Amygdala (tissue), 56 donors: ENCODE measurements at places on chromosomes 16 and 17.

DNA sequence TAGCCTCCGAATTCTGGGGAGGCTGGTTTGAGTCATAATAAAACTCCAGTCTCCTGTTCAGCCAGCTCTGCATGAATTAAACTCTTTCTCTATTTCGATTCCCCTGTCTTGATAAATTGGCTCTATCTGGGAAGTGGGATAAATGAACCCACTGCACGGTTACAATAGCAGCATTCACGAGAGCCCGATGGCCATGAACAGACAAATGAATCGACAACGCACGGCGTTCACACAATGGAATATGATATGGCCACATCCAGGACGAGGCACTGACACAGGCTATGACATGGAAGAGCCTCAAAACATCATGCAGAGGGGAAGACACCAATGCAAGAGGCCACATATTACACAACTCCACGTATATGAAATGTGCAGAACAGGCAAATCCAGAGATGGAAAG, 5.6 kb upstream of the CARD14 start:
- DNase-seq = no peak

DNA sequence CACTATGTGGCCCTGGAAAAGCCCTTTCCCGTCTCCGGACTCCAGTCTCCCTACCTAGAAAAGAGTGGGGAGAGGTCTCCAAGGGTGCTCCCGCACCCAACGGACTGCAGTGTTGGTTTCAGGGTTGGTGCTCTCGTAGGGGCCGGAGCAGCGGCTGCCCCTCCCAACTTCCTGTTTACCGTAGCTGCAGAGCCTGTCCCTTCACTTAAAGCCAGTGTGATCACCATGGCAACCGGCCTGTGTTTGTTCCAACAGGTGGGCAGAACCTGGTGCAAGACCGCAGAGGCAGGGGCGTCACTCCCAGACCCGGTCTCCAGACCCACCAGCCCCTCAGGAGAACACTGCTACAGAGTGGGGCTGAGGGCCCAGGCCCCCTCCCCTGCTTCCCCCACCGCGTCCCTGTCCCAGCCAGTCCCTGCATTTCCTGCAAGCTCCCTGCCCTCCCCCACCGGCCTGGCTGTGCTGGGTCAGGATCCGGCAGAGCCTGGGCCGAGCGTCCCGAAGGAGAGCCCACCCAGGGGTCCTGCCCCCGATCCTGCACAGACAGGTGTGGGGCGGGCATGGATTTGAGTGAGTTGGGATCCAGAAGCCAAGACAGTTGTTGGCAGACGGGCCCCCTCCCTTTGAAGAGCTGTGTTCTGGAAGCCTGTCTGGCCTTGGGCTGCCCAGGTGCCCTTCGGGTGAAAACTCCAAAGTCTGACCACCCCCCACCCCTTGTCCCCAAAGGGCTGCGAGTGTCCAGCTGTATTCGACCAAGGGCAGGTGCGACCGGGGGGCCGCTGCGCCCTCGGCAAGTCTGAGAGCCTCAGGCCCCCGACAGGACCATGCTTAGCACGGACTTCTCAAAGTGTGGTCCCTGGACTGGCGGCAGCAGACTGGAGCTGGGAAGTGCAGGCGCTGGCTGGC, 1.5 kb upstream of the BAIAP3 start:
- no peak for DNase-seq

DNA sequence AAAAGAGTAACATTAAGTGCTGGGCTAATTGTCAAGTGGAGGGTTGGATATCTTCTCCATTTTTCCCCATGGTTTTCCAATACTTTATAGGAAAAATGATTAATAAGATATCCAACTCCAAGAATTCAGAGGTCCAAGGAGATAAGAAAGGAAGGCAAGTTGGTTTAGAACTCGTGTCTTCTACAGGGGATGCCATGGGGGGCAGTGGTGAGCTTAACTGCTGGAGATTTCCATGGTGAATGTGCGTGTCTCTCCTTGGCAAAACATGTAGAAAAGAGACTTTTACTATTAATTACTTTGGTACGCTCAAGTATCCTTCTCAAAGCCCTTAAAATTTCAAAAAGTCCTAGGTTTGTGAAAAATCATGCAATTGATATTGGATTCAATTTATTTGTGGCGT, 982.9 kb upstream of the RBFOX1 start:
- no peak for DNase-seq

DNA sequence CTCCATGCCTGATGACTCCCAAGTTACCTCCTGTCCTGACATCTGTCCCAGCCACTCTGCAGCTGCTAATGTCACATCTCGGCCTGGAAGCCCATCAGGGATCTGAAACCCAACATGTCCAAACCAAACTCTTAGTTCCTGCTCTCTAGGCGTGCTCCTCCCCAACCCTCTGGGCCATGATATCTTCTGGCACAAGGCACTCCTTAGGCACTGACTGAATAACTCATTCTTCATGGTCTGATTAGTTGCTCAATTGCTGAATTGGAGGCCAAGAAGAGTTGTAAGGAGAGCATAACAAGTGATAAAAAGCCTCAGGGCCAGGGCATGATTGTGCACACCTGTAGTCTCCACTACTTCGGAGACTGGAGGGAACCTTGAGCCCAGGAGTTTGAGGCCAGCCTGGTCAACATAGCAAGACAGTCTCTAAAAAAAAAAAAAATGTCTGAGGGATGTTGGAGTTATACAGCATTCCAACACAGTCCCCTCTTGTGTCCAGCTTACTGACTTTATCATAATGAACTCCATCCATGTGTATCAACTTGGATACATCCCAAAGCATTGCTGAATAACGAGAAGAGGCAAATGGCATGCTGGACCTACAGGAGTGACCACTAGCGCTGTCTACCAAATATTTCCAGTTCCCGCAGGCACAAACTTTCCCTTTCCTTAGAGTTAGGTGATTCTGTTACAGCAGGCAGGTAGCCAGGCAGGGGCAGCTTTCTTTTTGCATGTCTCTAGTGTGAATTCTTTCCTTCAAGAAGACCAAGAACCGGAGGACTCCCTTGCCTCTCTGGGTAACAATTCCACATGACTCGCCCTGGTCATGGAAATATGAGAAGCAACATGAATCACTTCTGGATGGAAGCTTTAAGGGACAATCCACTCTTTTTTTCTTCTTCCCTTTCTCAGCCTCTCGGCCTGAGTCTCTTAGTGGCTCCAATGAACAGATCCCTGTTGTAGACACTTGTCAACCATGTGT, 18.1 kb upstream of the SHCBP1 start:
- DNase-seq = no peak

DNA sequence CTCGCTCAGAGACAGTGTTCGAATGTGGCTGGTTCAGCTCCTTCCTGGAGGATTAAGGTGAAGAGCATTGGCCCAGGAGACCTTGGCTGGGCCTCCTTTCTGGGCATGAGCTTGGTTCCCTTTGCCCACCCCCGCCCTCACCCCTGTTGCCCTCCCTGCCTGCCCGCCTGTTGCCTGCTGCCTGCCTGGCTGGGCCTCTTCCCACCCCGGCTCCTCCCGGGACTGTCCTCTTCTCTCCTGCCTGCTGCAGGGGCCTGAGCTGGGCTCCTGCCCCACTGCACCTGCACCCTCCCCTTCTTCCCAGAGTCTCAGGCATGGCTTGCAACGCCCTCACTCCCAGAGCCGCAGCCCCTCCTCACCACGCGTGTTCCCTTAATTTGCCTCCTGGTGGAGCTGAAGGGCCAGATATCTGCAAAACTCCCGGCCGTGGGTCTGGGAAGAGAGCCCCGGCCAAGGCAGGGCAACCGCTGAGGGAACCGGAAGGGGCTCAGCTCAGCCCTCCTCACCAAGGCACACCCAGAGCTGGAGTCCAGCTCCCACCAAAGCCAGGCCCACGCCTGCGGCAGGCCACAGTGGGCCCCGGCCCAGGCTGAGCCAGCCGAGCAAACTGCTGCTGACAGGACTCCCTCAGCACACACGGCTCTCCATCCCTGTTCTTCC, 31.2 kb downstream of the MNT start:
- DNase-seq = no peak

- no peak for DNase-seq
Measured at GRCh38 chr17:38330941-38331411, 12.8 kb downstream of the GPR179 start.

DNA sequence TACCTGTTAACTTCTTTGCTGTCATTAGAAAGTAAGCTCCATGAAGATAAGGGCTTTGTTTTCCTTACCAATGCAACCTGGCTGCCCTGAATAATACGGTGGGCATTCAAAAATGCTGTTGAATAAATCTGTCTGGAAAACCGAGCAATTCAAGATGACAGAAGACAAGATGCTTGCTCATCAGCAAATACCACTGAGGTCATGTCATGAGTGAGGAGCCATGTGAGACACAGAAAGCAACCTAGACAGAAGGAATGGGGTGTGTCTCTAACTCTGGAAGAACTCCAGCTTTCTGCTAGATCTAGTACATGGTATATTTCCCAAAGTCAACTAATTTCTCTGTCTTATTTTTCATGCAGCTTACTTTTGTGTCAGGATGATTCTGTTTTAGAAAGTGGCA, 64.2 kb downstream of the STH start:
- no peak for DNase-seq

DNA sequence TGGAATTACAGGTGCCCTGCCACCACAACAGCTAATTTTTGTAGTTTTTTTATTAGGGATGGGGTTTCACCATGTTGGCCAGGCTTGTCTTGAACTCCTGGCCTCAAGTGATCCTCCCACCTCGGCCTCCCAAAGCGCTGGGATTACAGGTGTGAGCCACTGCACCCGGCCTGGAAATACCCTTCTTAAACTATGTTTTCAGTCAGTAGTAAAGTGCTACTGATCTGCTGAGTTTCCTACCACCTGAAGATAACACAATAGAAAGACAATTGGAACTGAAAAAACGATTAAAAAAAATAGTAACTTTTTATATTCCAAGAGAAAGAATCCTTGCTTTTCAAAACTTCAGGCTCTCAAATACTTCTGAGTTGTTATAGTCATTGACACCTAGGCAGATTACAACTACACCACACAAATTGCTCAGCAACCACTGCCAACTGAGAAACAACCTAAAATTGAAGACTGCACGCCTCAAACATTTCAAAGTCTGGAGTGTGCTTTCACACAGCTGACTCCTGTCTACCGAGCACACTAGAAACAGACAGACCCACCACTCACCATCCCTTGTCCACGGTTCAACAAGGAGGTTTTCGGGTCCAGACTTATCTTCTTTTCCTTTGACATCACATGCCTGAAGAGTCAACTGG, 40.9 kb downstream of the ZZEF1 start:
- no peak for DNase-seq

DNA sequence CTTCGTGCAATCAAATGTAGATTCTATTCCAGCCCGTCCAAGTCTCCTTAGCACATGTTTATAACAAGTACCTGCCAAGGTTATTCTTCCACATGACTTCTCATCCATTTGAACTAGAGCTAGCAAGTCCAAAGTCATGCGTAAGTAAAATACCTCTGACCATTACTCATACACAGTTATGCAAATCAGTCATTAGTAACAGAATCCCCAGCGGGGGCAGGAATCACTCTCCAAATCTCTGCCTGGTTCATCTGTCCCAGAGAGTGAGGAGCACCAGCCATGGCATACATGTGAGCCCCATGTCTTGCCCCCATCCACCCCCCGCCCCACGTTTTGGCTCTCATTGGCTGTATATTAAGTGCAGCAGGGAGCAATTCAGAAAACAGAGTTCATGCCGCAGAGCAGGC, 27.7 kb downstream of the SRL start:
- no peak for DNase-seq

DNA sequence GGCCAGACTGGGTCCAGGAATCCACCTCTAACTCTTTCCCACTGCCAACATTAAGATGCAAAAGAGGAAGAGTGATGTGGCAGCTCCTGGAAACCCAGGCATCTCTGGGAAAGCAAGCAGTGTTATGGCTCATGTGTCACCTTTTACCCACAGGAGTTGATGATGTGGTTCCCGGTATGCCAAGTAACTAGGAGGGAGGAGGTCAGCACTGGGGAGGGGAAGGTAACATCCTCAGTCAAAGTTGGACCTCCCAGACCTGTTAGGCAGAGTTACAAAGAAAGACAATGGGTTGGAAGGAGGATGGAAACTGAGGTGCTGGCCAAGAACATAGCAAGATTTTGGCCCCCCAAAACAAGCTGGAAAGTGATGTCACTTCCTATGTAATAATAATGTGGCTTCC, 11.4 kb downstream of the KRABD2 start:
- no peak for DNase-seq

DNA sequence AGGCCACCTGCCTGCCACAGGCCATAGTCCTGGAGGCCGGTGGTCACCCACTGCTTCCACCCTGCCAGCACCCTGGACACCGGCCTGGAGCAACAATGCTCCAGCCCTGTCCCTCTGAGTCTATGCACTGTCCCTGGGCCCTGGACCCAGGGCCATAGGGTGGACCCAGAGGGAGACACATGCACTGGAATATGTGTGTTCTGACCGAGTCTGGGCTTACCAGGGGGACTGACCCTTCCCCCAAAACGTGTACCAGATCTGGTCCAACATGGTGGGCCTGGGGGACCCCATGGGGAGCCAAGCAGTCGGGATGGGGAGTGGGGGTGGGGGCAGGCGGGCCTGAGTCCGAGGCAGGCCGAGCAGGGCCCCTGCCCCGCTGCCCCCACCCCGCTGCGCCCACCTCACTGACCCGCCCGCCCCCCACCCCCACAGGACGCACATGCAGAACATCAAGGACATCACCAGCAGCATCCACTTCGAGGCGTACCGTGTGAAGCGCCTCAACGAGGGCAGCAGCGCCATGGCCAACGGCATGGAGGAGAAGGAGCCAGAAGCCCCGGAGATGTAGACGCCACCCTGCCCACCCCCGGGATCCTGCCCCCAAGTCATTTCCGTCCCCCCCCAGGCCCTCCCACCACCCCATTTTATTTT, 357.4 kb downstream of the SEC14L1 start:
- DNase-seq = no peak

GRCh38 chr16:6131526-6132050, 1034.0 kb upstream of the EEF2KMT start:
- DNase-seq = no peak

GRCh38 chr16:19853742-19854542, 30.7 kb downstream of the GPRC5B start:
- DNase-seq = no peak

DNA sequence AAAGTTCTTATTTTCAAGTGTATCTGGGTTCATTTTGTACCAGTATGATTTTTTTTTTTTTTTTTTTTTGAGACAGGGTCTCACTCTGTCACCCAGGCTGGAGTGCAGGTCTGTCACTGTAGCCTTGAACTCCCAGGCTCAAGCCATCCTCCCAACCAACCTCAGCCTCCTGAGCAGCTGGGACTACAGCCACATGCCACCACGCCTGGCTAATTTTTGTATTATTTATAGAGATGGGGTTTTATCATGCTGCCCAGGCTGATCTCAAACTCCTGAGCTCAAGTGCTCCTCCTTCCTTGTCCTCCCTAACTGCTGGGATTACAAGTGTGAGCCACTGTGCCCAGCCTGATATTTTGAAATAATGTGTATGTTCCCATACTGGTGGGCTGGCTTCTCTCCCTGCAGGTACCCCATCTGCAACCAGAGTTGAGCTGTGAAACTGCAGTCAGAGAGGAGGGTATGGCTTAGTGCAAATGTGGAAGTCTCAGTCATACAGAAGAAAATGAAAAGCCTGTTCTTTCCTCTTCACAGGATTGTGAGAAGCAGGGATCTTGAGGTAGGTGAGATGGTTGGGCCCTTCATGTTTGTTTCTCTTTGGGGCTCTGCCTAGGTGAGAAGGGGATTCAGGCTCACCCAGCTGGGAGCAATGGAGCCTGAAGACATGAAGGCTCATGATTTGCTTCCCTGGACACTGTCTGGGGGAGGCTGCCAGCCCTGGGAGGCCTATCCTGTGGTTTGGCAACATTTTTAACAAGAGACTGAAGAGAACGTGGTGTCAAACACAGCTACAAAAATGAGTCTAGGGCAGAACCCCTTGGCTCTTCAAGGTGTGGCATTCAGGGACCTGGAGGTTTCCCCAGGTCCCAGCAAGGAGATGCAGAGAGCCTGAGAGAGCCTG, 41.3 kb upstream of the SIAH1 start:
- no peak for DNase-seq

GRCh38 chr17:43536236-43536992, 9.7 kb downstream of the ETV4 start:
- no peak for DNase-seq
